ENCODE measurements at places on chromosomes 7 and 10. TPM values are rescaled to one million over a fixed set of nuclear protein-coding genes. Genes with fewer than 3 reads are reported as not detected.

- no peak for DNase-seq
These were observed 616.4 kb downstream of the SDK1 start for GRCh38 chr7:3917436-3917835.

- peak; percentile 96 for DNase-seq
These were observed 1.1 kb downstream of the FIS1 start for GRCh38 chr7:101243646-101244374.

DNA sequence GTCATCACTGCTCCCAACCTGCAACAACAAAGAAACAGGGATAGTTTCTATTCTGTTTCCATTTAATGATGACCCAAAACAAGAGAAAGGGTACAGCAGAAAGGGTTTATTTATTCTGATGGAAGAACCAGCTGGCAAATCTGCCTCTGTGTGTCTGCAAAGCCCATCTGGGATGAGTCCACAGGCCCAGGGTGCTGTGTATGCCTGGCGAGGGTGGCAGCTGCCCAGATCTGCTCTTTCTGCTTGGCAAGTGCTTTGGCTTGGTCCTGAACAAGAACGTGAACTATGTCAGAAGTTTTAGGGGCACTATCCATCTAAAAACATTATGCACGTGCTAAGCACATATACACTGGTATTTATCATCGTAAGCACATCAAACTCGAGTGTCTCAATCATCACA lies 333.8 kb downstream of the CXCL12 start:
- DNase-seq = no peak

- no peak for DNase-seq
These were observed 125.0 kb downstream of the FOXP2 start for GRCh38 chr7:114539575-114539974.

DNA sequence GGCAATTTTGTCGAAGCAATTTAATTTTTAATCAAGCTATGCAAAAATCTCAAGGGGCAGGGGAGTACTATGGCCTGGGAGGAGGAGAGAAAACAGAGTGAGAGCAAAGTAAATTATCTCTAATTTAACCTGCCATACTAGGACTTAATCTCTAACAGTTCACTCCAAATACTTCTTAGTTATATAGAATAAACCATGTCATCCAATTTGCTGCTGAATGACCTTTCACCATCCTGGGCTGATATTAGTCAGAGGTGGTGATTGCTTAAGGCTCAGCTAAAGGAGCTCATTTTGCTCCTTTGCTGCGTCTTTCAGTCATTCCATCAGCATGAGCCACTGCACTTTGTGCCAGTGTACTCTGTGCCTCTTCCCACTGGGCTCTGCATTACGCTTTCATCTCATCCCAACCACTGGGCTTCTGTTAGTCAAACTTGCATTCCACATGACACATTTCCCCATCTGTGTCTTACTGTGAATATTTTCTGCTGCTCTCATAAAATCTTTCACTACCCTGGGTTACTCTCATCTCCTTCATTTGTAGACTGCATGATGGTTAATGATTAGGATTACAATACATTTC lies 84.3 kb downstream of the CD36 start:
- DNase-seq = no peak

GRCh38 chr10:93722550-93722949 lies 20.2 kb upstream of the FRA10AC1 start:
- no peak for DNase-seq

DNA sequence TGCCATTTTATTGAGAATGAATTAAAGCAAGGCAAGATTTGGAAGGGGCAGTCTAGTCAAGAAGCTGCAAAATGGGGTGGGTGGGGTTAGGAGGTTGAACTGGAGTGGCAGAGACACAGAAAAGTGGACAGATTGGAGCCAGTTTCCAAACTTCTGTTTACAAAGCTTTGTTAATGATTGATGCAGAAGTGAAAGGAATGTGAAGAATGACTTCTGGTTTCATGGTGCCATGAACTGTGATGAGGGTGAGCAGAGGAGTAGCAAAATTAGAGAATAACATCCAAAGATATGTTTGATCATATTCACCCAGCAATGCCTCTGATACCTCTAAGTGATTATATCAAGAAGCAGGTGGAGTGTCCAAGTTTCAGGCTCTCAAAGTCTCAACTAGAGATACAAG lies 1118.0 kb upstream of the C7orf33 start:
- no peak for DNase-seq

GRCh38 chr7:151386301-151387160 lies 23.3 kb downstream of the WDR86 start:
- no peak for DNase-seq

GRCh38 chr10:58826694-58827093 lies 314.0 kb downstream of the BICC1 start:
- no peak for DNase-seq

- no peak for DNase-seq
These were observed 1.5 kb upstream of the LRRC4 start for GRCh38 chr7:128032605-128033235.

GRCh38 chr10:110498087-110498981 lies 627 bp downstream of the DUSP5 start:
- peak; percentile 92 for DNase-seq

Gene HABP2
- total RNA-seq = not detected

Gene NKX2-3
- total RNA-seq = 2.8 TPM

Gene MSMB
- not detected for total RNA-seq

Gene COBL
- total RNA-seq = 9.2 TPM

Gene ZNF777
- 9.2 TPM for total RNA-seq

Data from mesenteric fat pad (tissue), 1 donor.